Stimulated activated CD8-positive, alpha-beta memory T cell treated with anti-CD3 and anti-CD28 coated beads, Interleukin-7, amount 100 ng/mL, for 48 hours (primary cell): ENCODE measurements at places on chromosomes 12 and 14.

- no peak for DNase-seq
Observed at GRCh38 chr12:16369156-16369555, 21.7 kb downstream of the MGST1 start.

DNA sequence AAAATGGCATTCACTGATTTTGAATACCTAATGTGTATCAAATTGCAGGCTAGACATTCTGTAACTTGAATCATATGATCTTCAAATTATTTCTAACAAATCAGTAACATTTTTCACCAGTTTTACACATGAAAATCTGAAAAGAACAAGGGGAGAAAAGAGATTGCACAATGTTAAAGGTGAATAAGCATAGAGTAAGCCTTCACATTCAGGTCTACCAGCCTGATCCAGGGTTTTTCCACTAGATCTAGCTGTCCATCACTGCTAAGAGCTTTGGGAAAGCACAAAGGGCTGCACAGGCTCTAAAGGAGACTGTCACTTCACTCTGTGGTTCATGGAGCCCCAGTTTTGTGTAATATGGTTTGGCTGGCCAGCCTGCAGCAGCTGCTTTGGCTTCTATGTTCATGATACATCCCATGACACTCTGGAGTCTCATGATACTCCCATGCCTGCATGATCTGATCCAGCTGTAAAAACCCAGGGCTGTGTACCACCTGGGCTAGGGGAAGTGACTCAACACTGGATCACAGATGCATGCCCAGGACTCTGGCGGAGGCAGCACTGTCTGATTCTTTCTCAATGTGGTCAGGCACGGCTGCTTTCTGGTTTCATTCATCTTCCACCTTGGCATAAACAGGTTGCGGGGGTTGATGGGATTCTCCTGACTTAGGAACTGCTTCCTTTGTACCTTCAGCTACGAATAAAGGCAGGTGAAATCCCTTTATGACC lies 859.7 kb downstream of the GALC start:
- no peak for DNase-seq

DNA sequence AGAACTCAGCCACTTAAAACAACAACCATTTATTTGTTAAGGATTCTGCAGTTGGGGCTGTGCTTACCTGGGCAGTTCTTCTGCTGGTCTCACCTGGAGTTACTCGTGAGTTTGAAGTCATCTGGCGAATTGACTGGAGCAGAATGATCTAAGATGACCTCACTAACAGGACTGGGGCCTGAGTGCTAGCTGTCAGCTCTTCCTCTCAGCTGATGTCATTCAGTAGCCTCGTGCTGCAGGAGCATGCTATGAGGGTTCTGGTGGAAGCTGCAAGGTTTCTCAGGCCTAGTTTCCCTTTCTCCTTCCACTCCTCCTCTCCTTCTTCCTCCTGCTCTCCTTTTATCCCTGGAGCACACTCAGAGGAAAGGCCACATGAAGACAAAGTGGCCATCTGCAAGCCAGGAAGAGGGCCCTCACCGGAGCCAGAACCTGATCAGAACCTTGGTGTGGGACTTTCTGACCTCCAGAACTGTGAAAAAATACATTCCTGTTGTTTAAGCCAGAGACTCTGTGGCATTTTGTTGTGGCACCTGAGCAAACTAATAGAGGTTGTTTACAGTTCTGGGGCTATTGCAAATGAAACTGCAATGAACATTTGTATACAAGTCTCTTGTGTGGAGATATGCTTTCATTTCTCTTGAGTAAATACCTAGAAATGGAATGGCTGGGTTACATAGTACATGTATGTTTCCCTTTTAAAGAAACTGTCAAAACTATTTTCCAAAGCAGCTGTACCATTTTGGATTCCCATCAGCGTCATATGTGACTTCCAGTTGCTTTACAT lies 21.9 kb upstream of the MAP3K9 start:
- no peak for DNase-seq

- DNase-seq, result no peak
Observed at GRCh38 chr12:57765003-57765697, 1.7 kb downstream of the CYP27B1 start.

- DNase-seq, result no peak
Observed at GRCh38 chr12:130559806-130560205, 156.3 kb downstream of the RIMBP2 start.
